Activated gamma-delta T cell treated with Interleukin-2 at 50 U/mL for 16 hours (primary cell): ENCODE measurements at places on chromosomes 13 and 19.

GRCh38 chr13:33756929-33757328 lies 61.0 kb upstream of the RFC3 start:
- DNase-seq: no peak

- no peak for DNase-seq
Observed at GRCh38 chr13:107534548-107534947, 680.8 kb downstream of the LIG4 start.

- DNase-seq: no peak
Observed at GRCh38 chr13:22276616-22277015, 605.7 kb downstream of the FGF9 start.

- DNase-seq: no peak
Observed at GRCh38 chr19:35497406-35497805, 7.1 kb upstream of the KRTDAP start.

DNA sequence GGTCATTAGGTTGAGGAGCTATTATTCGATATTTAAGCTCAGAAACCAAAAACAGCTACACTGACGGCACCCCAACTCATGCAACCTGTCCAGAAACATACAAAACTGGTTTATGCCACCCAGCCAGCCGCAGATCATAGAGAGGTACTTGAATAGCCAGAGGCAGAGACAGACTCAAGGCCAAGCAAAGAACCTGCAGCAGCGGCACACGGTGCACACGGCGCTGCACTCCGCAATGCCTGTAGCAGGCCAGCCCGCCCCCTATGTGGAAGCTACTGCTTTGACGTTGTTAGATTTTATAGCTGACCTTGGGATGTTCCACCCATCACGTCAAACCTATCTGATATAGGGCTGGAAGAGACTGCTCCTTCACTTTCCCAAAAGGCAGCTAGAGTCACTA lies 11.9 kb upstream of the DHRS12 start:
- no peak for DNase-seq

GRCh38 chr19:1847348-1847683 lies 967 bp downstream of the REXO1 start:
- no peak for DNase-seq

- no peak for DNase-seq
Observed at GRCh38 chr13:25840261-25840660, 211.6 kb downstream of the SHISA2 start.

GRCh38 chr19:52700673-52701072 lies 34.2 kb downstream of the ZNF611 start:
- no peak for DNase-seq

- DNase-seq: no peak
Observed at GRCh38 chr19:5123646-5124045, 154.7 kb downstream of the KDM4B start.

DNA sequence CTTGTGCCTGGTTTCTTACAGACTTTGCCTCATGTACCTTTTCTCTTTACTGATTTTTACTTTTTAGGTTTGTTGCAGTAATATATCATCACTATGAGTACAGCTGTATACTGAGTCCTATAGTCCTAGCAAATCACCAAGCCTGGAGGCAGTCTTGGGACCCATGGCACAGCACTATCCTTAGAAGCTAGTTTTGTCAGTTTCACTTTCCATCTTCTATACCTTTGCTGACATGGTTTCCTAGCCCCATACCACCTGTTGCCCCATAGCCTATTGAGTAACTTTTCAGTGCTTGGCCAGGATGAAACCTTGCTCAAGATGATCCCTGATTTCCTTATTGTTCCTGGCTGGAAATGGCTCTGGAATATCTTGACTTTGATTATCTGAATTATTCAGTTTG lies 826.4 kb downstream of the GPC5 start:
- no peak for DNase-seq

GRCh38 chr19:18895038-18895823 lies 727 bp downstream of the CERS1 start:
- DNase-seq: no peak

- no peak for DNase-seq
Observed at GRCh38 chr19:6999933-7000332, 21.3 kb downstream of the MBD3L2B start.

DNA sequence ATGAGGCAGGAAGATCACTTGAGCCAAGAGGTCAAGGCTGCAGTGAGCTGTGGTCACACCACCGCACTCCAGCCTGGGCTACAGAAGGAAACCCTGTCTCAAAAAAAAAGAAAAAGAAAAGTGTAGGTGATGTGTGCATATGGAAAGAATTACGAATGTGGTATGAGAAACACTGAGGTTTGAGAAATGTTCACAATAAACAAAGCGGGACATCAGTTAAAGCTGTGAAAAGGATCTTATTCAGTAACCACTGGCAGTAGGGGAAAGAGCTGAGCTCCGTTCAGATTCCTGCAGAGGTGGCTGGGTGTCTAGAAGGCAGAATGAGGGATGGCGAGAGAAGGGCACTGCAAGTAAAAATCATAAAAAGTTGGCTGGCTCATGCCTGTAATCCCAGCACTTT lies 4.1 kb upstream of the IGSF23 start:
- no peak for DNase-seq

GRCh38 chr13:70108356-70109105 lies at the start of gene KLHL1:
Gene KLHL1, minus strand, starts transcription at chr13:70108452. Its CDS starts 753 bp downstream, at chr13:70107699.
- DNase-seq: no peak

DNA sequence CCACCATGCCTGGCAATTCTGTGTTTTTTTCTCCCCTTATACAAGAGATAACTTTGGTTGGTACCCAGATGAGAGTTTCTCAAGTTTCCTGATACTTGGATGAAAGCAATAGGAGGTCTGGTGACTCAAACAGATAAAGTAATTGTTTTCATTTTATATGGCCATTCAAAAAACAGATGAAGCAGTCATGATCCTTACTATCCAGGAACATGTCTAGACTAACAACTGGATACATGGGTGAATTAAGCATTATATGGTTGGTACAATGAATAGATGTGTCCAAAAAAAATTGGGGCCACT lies 8.5 kb downstream of the ZNF430 start:
- DNase-seq: no peak

- no peak for DNase-seq
Observed at GRCh38 chr13:111387026-111387871, 66.8 kb downstream of the TEX29 start.

DNA sequence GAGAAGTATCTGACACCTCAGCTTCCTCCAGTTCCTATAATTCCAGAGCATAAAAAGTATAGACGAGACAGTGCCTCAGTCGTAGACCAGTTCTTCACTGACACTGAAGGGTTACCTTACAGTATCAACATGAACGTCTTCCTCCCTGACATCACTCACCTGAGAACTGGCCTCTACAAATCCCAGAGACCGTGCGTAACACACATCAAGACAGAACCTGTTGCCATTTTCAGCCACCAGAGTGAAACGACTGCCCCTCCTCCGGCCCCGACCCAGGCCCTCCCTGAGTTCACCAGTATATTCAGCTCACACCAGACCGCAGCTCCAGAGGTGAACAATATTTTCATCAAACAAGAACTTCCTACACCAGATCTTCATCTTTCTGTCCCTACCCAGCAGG lies 3.1 kb downstream of the KLF5 start:
- no peak for DNase-seq

DNA sequence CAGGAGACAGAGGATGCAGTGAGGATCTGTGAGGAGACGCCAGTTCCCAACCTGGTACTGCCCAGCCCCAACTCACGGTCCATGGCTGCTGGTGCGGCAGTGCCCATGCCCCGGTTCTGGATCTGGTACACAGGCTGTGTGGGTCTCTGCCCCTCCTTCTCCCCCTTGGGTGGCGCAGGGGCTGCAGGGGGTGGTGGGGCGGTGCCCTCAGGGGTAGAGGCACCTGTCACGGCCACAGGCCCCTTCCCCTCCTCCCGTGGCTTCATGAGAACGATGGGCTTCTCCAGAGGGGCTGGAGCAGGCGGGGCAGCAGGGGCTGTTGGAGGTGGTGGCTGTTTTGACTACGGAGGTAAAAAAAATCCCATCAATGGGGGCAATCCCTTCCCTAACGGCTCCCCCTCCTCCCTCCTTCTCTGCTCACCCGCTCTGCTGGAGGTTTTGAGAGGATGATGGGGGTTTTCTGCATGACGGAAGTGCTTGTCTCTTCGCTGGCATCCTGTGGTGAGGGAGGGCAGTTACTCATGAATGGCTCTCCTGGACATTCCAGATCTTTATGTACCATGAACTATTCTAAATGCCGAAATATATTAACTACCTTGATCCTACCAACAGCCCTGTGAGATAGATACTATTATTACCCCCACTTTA lies 7.1 kb downstream of the SMG9 start:
- DNase-seq: no peak

- no peak for DNase-seq
Observed at GRCh38 chr13:80957019-80957655, 616.2 kb upstream of the SPRY2 start.

- DNase-seq: no peak
Observed at GRCh38 chr19:10532457-10532856, 11.2 kb upstream of the ATG4D start.
